Sigmoid colon (tissue), 7 donors: ENCODE measurements at places on chromosomes 12 and 14. TPM values are rescaled to one million over a fixed set of nuclear protein-coding genes. Genes with fewer than 3 reads are reported as not detected.

GRCh38 chr12:121663610-121663929 lies 5.9 kb downstream of the MORN3 start:
- DNase-seq: no peak

Gene KCNMB4
- 6.4 TPM for total RNA-seq

GRCh38 chr14:29721586-29721985 lies 206.1 kb downstream of the PRKD1 start:
- DNase-seq: no peak

DNA sequence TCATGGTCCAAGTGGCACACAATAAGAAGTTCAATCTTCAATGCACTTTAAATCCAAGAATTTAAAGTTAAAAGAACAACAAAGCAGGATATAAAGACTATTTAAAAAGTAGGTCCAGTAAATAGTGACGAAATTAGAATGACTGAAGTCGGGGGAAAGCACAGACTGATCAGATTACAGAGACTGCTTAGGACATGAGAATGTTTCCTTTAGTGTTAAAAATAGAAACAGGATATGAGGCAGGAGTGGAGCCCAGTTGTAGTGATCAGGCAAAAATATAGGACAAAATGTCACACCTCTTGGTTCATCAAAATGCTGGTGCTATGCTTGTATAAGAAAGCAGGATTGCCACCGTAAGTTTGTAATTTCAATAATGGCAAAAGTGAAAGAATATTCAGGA lies 52.2 kb upstream of the CD163 start:
- DNase-seq: no peak

- DNase-seq: no peak
These were observed 163.2 kb downstream of the DYRK2 start for GRCh38 chr12:67811437-67812361.

Gene ARF3
- total RNA-seq: 61.0 TPM
